ENCODE measurements at places on chromosomes 16 and 17.

DNA sequence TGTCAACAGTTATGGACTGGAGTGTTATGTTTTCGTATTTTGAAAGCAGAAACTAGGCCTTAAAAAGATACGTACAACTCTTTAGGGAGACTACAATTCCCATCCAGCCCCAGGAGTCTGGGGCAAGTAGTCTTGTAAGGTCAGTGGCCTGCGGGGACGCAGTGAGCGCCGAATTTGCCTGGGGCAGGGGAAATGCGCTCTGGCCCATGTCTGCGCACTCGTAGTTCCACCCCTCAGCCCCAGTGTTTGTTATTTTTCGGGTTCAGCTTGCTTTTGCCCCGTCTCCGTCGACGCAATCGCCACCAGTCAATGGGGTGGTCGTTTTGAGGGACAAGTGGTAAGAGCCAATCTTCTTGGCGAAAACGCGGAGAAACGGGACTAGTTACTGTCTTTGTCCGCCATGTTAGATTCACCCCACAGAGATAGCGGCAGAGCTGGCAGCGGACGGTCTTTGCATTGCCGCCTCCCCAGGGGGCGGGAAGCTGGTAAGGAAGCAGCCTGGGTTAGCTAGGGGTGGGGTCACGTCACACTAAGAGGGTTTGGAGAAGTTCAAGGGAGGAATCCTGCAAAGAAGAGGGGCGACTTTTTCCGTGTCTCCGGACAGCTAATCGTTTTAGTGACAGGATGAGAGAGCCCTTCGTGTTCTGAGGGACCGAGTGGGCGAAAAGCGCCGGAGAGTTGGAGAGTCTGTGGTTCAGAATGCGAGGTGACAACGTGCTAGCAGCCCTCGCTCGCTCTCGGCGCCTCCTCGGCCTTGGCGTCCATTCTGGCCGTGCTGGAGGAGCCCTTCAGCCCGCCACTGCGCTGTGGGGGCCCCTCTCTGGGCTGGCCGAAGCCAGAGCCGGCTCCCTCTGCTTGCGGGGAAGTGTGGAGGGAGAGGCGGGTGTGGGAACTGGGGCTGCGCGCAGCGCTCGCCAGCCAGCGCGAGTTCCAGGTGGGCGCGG lies 1.1 kb upstream of the BRCA1 start:
- no peak for DNase-seq

- DNase-seq = no peak
Measured at GRCh38 chr16:81593481-81593880, 148.9 kb downstream of the CMIP start.

DNA sequence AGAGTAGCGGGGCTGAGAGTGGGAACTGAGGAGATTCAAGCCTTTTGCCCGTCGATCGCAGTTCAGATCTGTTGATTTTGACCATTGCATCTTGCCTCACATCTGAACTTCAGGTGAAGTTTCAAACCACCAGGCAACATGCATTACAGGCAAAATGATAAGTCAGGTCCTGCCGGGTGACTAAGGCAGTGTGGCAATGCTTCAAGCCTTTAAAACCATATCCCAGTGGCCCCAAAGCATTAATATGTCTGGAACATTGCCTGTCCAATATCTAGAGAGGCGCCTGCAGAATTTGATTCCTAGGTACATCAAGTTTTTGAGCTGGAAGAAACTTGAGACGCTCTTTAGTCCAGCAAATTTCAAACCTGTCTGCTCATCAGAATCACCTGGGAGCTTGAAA lies 502.8 kb downstream of the MAF start:
- DNase-seq = no peak

DNA sequence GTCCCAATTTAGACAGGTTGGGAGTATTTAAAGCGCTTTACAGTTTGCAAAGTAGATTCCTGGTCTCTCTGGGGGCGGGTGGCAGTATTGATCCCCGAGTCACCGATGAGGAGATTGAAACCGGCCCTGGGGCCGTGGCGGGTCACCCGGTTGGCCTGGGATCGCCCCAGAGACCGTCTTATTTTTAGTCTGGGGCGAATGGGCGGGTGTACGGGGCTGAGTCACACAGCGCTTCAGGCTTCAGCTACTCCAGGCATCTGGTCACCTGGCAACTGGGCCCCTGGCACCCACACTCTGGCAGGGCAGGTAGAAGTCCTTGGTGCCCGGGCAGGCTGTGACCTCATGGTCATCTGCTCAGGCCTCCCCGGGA lies 669 bp downstream of the MIEF2 start:
- DNase-seq = peak; percentile 24

- no peak for DNase-seq
Measured at GRCh38 chr17:45314741-45315647, 1.8 kb downstream of the MAP3K14 start.

- DNase-seq = no peak
Measured at GRCh38 chr16:67764158-67764667, 42.1 kb downstream of the RANBP10 start.

- no peak for DNase-seq
Measured at GRCh38 chr17:59530531-59530930, 34.9 kb upstream of the DHX40 start.

- no peak for DNase-seq
Measured at GRCh38 chr17:81534157-81535006, 6.2 kb downstream of the FSCN2 start.

Data from hypothalamus (tissue), 51 donors.